ENCODE measurements at places on chromosomes 3 and 15.

GRCh38 chr3:6098516-6099157 is 762.3 kb upstream of the GRM7 start:
- DNase-seq, result no peak

DNA sequence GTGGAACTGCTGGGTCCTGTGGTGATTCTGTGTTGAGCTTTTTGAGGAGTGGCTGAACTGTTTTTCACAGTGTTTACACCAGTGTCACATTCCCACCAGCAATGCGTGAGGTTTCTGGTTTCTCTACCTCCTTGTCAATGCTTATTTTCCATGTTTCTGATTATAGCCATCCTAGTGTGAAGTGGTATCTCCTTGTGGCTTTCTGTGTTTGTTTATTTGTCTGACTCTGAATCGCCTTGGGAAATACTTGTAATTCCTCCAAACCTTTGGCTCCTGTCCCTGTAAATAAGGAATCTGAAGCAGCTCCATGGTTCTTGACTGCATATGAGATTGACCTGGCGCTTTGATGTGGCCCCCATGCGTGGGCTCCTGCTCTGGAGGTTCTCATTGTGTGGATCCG is 20.6 kb downstream of the FAN1 start:
- no peak for DNase-seq

GRCh38 chr3:66644549-66644948 is 143.7 kb upstream of the LRIG1 start:
- no peak for DNase-seq

GRCh38 chr3:105323274-105323599 is 43.5 kb upstream of the ALCAM start:
- DNase-seq, result no peak

DNA sequence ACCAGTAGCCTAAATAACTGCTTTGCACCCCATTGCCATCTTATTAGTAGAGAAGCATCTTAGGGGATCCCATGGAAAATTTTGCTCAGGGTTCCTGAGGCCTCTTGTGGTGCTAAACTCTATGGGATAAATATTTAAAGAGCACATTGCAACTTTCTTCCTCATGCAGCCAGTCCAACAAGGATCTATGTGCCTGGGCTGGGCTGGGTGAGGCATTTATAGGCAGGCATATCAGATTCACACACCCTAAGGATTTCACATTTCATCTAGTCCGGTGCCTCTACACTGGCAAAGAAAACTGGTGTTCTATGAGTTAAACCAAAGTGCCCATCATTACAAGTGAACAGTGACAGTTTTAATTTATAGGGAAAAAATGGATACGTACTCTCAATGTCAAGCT is 512.3 kb downstream of the EDEM1 start:
- DNase-seq, result no peak

- DNase-seq, result no peak
These were observed 17.3 kb upstream of the SLC28A2 start for GRCh38 chr15:45234562-45235235.

DNA sequence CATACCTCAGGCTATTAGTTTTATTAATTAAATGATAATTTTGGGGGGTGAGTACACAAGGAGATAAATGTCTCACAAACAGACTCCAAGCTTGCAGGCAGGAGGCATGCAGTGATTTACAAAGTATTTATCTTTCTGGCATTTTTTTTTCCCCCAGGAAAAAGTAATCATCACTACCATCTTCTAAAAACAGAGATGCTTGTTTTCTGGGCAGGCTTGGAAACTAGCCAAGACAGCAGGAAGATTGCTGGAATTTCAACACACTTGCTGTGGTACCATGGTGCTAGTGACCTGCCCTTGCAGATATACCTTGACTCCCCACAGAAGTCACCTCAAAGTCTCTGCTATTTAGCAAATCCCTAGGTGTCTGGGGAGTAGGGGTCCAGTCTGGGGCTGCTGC is 732.8 kb upstream of the CFAP20DC start:
- no peak for DNase-seq

DNA sequence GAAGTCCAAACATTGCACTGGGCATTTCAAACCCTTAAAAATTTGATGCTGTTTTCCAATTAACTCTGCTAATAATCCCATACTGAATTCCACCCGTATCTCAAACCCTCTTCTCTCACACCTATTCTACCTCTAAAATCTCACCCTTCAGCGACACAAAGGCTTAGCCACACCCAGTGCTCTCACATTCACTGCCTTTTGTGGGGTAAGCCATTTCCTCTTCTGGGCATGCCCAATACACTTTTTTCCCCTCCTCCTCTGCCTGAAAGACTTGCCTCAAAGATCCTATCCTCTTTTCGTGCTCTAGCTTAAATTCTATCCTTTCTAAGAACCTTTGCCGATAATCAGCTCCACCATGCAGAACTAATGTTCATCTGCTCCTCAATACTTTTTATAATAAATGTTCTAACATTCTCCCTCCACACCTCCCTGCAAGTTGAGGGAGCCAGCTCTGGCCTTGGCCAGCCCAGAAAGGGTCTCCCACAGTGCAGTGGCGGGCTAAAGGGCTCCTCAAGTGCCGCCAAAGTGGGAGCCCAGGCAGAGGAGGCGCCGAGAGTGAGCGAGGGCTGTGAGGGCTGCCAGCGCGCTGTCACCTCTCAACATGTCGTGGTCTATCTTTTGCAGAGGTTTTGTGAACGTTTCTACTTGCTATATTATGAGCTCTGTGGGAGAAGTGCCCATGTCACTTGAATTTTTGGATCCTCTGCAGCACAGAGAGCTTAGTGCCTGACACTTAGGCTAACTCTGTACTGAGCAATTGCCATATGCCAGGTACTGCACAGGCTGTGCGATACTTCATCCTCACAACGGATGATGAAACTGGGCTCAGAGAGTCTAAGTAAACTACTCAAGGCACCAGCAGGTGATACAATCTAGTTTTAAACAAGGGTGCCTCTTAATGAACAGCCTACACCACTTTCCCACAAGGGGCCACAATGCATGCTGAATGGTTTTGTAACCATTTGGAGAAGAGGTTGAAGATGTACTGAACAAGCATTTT is 53.6 kb upstream of the BCL6 start:
- DNase-seq, result peak; percentile 55

DNA sequence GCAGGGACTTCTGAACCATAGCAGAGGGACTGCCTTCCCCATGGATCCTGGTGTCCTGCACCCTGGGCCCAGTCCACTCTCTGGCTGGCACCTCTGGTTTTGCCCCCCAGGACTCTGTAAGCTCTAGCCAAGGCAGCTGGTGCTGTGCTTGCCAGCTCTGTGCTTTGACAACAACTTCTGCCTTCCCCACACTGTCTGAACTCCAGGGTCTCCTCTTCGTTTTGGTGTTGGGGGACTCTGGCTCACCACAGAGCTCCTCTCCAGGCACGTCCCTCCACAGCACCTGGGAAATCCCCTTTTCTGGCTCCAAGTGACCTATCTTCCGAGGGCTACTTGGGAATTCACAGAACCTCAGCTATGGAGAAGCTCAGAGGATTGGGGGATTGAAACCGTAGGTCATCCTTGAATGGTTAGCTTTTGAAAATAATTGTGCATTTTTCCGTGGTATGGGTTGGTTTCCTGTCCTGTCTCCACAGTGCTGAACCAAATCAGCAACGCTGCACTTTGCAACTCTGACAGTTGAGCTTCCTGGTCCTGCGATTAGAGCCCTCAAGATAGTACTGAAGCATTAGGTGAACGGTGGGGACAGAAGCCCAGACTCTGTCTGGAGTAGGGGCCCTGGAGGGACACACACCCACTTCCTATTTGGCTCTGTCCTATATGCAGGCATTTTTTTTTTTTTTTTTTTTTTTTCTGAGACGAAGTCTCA is 152.4 kb downstream of the APBA2 start:
- no peak for DNase-seq

GRCh38 chr3:139187154-139187553 is 142.5 kb upstream of the PRR23C start:
- DNase-seq, result no peak

DNA sequence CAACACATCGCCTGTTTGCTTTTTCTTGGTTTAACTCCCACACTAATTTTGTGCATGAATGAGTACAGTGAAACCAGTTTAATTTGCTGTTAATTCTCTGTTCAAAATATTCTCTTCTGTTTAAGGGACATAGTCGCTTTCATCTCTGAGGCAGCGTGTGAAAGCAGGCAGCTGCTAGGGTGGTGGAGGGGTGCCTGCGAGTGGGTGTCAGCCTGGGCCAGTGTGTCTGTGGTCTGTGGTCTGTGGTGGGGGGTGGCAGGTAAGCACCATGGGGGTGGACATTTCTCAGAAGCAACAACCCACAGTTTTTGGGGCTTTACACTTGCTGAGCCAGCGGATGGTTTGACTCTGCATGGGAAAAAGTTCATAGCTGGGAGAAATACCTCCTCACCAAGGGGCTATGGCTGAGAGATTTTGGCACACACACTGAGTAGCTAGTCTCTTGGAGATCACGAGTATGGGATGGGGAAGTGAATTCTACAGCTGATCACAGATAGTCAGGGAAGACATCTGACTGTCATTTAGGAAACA is 109.2 kb downstream of the EPHB1 start:
- no peak for DNase-seq

DNA sequence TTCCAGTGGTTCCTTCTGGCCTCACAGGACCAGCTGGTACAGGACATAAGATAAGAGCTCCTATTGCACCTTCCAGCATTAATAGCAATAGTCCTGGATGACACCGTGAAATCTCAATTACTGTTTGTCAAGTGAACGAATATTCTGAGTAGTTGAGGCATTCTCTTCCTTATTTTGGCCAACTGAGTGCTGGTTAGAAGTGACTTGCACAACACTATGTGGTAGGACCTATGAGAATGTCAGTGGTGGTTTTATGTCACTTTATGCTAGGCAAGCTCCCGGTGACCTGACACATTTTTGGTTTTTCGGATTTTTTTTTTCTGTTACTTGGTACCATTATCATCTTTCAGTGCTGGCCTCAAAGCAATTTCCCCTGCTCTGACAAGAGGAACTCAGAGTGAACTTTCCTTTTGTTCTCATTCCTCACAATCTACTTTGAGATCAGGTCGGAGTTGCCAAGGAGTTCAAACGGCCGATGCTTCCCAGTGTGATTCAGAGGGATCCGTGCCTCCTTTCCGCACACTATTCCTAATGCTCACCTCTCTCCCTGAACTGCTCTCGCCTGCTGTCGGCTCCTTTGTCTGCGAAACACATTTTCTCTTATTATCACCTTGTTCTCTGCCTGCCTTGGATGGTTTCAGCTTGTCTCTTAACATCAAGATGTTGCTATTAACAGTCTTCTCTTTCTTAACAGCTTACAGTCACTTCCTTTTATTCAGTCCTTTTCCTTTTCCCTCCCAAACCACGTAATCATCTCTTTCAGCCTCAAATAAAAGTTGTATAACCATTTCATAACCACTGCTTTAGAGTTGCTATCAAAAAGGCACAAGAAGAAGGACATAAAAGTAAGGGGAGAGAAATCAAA is 35.8 kb downstream of the QTRT2 start:
- DNase-seq, result no peak

DNA sequence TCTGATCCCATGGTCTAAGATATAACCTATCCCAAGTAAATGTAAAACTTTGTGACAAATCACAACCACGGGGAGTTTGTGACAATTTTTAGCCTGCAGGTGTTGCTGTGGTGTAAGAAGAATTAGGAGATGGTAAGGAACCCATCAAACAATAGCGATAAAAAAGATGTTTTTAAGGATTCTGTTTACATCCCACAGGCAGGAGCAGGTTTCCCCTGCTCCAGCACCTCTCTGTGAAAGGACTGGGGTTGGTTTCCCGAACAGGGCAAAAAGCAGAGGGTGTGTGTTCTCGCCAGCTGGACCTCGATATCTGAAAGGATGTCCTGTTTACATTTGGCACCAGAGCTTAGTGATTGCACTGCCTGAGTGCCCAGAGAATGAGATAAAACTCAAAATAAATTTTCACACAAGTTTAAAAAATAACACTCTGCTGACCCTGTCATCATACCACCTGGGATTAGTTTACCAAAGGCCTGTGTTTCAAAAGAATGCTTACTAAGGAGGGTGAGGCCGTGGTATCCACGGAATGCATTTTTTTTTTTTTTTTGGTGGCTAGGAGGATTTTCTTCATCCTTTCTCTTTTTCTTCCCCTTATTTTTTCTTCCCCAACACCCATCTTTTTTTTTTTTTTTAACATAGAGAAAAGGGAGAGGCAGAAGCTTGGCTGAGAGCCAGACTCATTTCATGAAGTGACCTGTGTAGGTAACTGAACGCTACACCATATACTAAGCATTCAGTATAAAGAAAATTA is 151.8 kb upstream of the DPH6 start:
- DNase-seq, result no peak

GRCh38 chr3:15815696-15816095 is 17.9 kb upstream of the ANKRD28 start:
- peak; percentile 53 for DNase-seq

DNA sequence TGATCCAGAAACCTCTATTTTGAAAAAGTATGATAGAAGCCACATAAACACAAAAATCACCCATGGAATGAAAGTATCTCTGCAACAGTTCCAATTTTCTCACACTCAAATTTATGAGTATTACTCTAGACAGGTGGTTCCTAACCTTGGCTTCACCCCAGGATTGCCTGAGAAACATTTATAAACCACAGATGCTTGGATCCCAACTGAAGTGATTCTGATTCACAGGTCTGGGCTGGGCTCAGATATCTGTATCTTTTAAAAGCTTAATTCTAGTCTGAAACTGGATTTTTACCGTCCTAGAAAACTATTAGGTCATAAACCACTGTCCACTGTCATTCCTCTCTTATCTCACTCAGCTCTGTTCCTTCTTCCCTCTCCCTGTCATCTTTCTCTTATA is 7.4 kb upstream of the SST start:
- DNase-seq, result no peak

- DNase-seq, result no peak
These were observed 264.9 kb upstream of the TPM1 start for GRCh38 chr15:62777671-62778070.

DNA sequence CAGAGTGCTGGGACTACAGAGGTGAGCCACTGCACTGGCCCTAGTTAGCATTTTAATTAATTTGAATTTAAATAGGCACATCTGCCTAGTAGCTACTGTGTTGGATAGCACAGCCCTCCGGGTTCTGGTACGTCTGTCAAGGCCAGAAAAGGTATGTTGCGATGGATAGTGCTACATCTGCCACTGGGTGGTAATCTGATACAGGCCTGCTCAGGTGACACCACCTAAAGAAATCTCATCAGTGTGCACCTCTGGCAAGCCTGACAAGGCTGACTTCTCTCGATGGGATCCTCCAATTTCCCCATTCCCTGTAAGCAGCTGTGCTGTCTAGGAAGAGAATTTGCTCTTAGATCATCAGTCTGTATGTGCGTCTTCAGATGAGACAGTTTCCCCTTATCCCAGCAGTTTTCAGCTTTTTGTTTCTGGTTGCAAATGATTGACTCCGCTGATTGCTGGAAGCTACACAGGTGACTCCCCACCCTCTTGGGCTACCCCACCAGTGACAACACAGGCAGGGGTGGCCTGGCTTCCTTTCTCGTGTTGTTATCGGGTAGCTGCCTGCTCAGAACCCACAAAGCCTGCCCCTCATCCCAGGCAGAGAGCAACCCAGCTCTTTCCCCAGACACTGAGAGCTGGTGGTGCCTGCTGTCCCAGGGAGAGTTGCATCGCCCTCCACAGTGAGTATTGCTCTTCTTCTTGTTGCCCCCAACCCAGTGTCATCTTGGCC is at the start of gene CCR9:
Gene CCR9, plus strand, starts transcription at position 565 of the 727 bp plus-strand sequence. CDS start 8,391 bp downstream, outside the sequence.
- DNase-seq, result peak; percentile 30

GRCh38 chr3:111776827-111777483 is 82.1 kb upstream of the PHLDB2 start:
- DNase-seq, result no peak

GRCh38 chr15:85331655-85332285 is 48.6 kb upstream of the AKAP13 start:
- DNase-seq, result peak; percentile 15

- DNase-seq, result no peak
These were observed 219.5 kb downstream of the CACNA2D3 start for GRCh38 chr3:54341811-54342210.

- DNase-seq, result no peak
These were observed 61.4 kb downstream of the UMPS start for GRCh38 chr3:124791639-124792151.

- no peak for DNase-seq
These were observed 161.2 kb upstream of the RGMA start for GRCh38 chr15:93250209-93250608.
